DMS53 (cell line): ENCODE measurements at places on chromosomes 16 and 17.

- DNase-seq = no peak
These were observed 5.8 kb upstream of the ABCA6 start for GRCh38 chr17:69147460-69147859.

DNA sequence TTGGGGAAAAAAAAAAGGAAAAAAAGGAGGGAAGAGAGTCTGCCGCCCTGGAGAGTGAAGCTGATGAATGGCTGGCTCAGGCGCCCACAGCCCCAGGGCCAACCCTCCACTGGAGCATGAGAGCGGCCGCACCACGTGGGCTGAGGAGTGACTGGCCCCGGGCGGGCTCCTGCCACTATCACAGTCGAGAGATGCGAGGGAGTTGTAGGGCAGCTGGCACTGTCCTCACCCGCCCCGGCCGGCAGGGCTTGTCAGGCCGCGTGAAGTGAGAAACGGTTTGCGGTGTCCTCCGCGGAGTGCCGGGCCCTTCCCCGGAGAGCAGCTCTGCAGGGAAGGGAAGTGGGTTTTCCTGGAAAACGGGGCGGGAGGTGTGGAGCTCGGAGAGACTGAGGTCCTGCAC, 45.9 kb downstream of the JPH3 start:
- peak; percentile 24 for DNase-seq

DNA sequence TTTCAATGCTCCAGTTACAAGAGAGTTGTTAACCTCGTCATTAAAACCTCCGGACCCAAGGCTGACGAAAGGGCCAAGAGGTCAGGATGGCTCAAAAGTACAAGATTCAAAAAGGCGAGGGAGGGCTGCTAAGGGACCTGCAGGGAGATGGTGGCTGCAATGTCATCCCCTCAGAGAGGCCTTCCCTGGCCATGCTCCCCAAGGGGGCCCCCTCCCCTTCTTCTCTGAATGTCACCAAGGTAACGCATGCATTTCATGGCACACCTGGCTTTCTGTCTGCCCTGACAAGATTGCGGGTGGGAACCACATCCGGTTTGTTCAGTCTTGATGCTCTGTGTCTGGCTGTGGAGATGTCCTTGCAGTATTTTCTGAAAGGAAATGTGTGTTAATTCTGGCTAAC, 89.9 kb downstream of the C16orf78 start:
- no peak for DNase-seq

- peak; percentile 86 for DNase-seq
These were observed 19.0 kb upstream of the ITPRIPL2 start for GRCh38 chr16:19094542-19095365.

GRCh38 chr17:37299257-37299980, 76.4 kb upstream of the C17orf78 start:
- no peak for DNase-seq

- peak; percentile 55 for DNase-seq
These were observed 57.3 kb upstream of the CCL1 start for GRCh38 chr17:34420254-34420766.

DNA sequence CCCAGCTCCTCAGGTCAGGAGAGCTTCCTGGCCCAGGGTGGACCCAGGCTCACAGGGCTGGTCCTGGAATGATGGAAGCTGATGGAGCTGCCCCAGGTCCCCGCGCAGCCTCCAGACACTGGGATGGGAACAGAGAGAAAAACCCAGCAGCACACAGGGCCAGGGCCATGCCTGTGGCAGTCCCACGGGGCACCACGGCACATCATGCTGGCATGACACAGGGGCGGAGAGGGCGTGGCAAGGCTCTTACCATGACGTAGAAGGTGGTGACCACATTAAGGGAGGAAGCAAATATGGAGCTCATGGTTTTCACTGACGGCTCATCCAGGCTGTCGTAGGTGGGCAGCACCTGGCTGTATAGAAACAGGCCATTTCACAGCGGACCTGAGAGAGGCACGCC, 18.3 kb downstream of the SLC38A10 start:
- no peak for DNase-seq

DNA sequence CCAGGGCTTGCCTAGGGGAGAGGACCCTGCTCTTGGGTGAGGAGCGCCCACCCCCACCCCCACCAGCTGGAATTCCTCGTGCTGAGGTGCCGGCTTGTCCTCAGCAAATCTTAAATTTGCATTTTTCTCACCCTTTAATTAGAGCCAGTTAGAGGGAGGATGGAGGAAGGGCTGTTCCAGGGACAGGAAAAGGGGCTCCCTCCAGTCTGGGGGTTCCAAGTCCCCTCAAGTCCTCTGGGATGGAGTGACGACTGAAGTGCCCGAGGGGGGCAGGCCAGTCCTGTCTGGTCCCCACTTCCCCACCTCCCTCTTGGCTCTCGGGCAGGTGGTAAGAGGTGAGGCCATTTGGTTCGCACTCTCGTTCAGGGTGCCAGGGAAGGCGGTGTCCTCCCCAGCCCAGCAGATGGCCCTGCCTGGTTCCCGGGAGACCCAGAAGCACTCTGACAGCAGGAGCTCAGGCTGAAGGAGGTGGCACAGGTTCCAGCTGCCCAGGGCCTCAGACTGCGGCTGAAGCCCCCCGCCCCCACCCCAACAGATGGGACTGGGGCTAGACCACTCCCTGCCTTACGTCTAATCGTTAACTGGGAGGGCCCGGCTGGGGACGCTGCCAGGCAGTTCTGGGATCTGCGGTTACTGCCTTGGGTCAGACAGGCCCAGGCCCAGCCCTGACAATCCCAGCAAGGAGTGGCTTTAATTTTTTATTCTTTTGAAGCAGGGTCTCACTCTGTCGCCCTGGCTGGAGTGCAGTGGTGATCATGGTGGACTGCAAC, 2.2 kb downstream of the RAB26 start:
- DNase-seq = peak; percentile 84

GRCh38 chr16:54847207-54847606, 83.5 kb upstream of the IRX5 start:
- DNase-seq = peak; percentile 29

DNA sequence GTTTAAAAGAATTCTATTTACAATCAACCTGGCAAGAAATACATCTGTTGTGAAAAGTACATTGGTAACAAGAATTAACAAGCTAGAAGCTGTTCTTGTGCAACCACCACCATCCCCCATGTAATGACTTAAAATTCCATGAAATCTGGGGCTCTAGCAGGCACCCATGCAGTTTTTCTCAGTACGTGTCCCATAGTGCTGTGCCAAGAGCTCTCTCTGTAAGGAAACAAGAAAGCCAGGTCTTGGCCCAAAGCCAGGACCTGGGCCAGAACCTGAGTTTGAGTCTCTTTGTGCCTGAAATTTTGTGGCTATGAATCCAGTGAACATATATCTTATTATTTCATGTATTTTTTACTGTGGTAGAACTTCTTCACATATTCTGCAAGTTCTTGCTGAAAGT, 46.6 kb downstream of the NUP93 start:
- no peak for DNase-seq

- DNase-seq = no peak
These were observed 13.3 kb downstream of the CAVIN1 start for GRCh38 chr17:42409523-42410318.

GRCh38 chr17:68497885-68498319, 14.3 kb upstream of the PRKAR1A start:
- no peak for DNase-seq

DNA sequence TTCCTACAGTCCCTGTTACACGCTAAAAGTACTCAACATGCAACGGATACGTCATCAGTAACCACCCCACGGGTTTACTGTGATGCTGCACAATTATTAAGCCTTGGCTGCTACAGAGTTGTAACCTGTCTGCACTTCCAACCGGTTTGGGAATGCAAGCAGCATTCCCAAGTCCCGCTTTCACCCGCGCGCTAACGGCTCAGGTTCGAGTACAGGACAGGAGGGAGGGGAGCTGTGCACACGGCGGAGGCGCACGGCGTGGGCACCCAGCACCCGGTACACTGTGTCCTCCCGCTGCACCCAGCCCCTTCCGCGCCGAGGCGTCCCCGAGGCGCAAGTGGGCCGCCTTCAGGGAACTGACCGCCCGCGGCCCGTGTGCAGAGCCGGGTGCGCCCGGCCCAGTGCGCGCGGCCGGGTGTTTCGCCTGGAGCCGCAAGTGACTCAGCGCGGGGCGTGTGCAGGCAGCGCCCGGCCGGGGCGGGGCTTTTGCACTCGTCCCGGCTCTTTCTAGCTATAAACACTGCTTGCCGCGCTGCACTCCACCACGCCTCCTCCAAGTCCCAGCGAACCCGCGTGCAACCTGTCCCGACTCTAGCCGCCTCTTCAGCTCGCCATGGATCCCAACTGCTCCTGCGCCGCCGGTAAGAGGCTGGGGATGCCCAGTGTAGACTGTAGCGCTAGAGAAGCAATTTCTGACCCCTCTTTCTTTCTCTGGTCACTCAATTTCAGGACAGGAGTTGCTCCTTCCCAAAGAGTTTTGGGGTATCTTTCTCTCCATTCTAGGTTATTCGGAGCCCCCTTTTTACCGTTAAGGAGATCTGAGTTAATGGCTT, at the start of gene MT2A:
MT2A (plus strand) TSS at position 542 of the 833 bp plus-strand sequence; CDS start at position 614, 72 bp downstream.
- peak; percentile 99 for DNase-seq

DNA sequence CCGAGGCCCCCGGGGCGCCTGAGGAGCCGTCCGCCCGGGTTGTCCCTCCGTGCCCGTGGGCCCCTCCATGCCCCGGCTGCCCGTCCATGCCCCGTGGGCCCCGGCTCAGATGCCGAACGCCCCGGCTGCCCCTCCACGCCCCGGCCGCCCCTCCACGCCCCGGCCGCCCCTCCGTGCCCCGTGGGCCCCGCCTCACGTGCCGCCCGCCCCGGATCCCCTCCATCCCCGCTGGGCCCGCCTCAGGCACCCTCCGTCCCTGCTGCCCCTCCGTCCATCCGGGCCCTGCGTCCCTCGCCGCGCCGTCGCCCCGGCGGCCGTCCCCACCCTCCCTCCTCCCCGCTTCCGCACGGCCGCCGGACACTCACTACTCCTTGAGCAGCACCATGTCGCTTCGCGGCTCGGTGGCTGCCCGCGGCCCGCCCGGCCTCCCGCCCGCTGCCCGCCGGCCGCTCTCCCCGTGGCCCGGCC, 382 bp downstream of the PITPNA start:
- peak; percentile 79 for DNase-seq

GRCh38 chr17:18224053-18224386, 1.4 kb upstream of the LLGL1 start:
- DNase-seq = no peak

DNA sequence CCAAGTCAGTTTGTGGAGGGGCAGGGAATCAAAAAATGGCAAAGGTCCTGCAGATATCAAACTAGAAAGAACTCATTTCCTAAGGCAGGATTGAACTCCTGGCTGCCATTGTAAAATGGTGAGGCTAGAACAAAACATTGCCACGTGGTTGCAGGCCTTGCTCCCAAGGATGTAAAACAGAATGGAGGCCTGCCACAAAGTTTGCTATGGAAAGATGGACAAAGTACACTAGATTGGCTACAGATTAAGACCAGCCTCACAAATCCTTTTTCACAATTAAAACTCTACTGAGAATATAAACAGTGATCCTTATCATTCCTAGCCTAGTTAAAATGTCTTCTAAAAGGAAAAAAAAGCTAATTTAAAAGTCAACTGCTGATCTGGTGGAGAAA, 30.9 kb downstream of the PHKB start:
- DNase-seq = no peak

DNA sequence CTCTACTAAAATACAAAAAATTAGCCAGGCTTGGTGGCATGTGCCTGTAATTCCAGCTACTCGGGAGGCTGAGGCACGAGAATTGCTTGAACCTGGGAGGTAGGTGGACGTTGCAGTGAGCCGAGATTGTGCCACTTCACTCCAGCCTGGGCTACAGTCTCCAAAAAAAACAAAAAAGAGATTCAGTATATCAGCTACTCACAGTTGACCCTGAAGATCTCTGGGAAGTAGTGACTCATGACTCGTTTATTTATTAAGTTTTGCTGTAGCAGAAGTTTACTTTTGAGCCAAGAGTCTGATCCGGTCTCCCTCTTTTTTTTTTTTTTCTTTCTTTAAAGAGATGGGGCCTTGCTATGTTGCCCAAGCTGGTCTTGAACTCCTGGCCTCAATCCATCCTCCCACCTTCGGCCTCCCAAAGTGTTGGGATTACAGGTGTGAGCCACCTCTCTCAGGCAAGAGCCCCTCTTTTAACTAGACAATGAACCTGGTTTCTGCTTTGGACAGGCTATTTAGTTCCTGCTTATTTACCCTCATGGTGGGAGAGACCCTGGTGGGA, 4.4 kb downstream of the MVP start:
- no peak for DNase-seq
